CD4-positive, alpha-beta T cell (primary cell): ENCODE measurements at places on chromosomes 16 and 17.

DNA sequence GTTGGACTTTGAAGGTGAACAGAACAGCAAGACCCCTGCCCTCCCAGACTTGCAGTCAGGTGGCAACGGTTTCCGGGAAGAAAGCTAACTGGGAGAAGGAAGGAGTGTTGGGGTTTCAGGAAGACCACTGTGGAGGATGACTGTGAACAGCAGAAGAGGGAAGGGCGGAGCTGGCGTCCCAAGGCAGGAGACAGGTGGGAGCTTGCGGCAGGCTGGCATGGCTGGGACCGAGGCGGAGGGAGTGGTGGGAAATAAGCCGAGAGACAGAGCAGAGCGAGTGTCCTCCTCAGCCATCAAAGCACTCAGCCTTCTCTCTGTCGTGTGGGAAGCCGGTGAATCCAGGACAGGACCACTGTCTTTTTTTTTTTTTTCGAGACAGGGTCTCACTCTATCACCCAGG lies 108.5 kb upstream of the CACNG5 start:
- no peak overlapping the region for H3K27ac ChIP-seq
- peaks cover 5% of the 10 kb centered on the region for H3K4me1 ChIP-seq
- no peaks in the 10 kb centered on the region for H3K27me3 ChIP-seq
- no peak for DNase-seq
- H3K36me3 ChIP-seq, result peaks cover 6% of the 10 kb centered on the region
- no peak overlapping the region for H3K4me3 ChIP-seq

DNA sequence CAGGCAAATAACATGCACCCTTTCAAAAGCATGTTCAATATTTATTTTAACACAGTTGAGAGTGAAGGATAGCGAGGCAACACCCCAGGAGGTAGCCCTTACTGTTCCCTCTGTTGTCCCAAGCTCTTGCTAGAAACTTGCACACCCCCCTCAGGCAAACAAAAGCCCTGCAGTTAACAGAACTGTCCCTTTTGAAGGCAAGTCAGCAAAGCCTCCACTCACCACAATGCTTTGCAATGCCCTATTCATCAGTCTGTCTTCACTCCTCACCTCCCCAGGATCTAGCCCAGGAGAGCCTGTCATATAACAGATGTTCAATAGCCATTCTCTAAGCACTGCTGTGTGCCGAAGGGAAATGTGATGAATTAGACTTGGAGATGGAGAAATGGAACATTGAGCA lies 3.5 kb upstream of the CNEP1R1 start:
- no peak overlapping the region for H3K4me3 ChIP-seq
- no peak overlapping the region for H3K27ac ChIP-seq
- no peaks in the 10 kb centered on the region for H3K36me3 ChIP-seq
- peaks cover 15% of the 10 kb centered on the region for H3K4me1 ChIP-seq
- no peaks in the 10 kb centered on the region for H3K27me3 ChIP-seq

DNA sequence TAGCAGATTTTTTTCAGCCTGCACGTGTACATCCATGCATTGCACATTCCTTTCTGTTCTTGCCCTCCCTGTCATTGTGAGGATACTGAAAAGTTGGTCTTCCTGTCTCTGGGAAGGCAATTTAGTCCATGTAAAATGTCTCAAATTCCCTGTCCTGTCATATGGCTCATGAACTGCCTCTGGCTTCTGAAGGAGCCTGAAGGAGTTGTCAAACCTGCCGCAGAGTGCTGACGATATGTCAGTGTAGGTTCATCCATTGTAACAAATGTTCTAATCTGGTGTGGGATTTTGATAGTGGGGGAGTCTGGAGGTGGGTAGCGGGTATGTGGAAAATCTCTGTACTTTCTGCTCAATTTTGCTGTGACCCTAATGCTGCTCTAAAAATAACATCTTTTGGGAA lies 59.6 kb downstream of the YPEL2 start:
- no peak overlapping the region for H3K27ac ChIP-seq
- H3K4me3 ChIP-seq, result no peak overlapping the region
- H3K27me3 ChIP-seq, result no peaks in the 10 kb centered on the region
- H3K4me1 ChIP-seq, result no peaks in the 10 kb centered on the region
- DNase-seq, result no peak

DNA sequence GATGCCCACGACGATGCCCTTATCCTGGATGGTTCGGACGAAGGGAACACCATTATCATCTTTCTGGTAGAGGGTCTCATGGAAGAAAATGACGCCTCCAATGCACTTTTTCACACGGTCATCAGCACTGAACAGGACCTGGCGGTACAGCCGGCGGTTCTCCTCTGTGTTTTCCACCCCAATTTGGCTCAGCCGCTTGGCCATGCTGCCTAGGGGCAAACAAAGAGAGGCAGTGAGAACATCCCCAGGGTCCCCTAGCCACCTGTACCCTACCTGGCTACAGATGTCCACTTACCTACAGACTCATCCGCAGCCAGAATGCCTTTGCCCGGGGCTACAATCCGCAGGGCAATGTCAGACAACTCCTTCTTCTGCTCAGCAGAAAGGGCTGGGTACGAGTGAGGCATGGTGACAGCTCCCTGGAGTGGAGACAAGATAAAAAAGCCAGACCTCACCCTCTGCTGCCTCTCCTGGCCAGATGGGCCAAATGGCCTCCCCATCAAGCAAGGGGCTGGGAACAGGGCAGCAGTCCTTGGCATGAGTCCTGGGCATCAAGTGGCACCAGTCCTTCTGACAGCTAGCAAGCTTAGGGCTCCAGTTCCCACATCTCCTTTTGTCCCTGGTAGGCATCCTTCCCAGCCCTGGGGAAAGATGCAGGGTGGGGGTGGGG lies 1.4 kb downstream of the ALDOC start:
- no peak overlapping the region for H3K27ac ChIP-seq
- DNase-seq, result no peak
- H3K36me3 ChIP-seq, result no peaks in the 10 kb centered on the region

DNA sequence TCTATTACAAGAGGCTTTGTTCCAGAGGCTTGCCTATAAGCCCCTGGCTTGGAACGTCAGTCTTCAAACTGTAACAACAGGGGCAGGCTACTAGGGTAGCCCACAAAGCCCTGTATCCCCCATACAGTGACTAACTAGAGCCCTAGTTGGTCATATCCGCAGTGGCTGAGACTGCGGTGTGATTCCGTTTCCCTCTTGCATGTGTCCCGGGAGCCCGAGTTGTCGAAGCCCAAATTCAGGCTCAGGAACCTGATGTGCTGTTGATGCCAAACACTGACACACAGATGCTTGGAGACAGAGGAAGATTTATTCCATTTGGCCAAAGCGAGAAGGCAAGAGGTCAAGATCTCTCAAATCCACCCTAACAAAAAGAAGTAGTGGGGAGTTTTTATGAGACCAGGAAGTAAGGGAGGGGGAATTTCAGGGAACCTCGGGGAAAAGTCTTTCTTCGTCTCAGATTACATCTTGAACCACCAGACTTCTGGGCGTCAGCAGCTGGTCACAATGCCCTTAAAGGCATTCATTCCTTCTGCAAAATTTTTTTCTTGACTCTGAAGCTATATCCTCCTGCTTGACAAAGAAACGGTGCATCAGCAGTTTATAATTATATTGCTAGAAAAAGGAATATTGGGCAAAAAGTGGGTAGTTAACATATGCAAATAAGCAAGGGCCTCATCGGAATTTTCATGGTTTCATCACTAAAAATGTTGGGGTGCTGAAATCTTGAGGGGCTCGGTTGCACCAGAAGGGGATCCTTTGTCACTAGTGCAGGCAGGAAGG lies 879 bp downstream of the SLFN5 start:
- peaks cover 38% of the 10 kb centered on the region for H3K36me3 ChIP-seq
- H3K27ac ChIP-seq, result peak overlapping the region; percentile 99
- peaks cover 39% of the 10 kb centered on the region for H3K4me1 ChIP-seq
- DNase-seq, result peak; percentile 75
- H3K27me3 ChIP-seq, result no peaks in the 10 kb centered on the region
- peak overlapping the region; percentile 99 for H3K4me3 ChIP-seq

- no peak overlapping the region for H3K27ac ChIP-seq
- H3K36me3 ChIP-seq, result no peaks in the 10 kb centered on the region
- no peaks in the 10 kb centered on the region for H3K27me3 ChIP-seq
- DNase-seq, result no peak
- no peak overlapping the region for H3K4me3 ChIP-seq
These were observed 585.0 kb downstream of the TMEM114 start for GRCh38 chr16:8005096-8005860.

- H3K27ac ChIP-seq, result no peak overlapping the region
- H3K4me1 ChIP-seq, result peaks cover 10% of the 10 kb centered on the region
- H3K27me3 ChIP-seq, result peaks cover 7% of the 10 kb centered on the region
- H3K36me3 ChIP-seq, result peaks cover 6% of the 10 kb centered on the region
- no peak overlapping the region for H3K4me3 ChIP-seq
These were observed 22.7 kb upstream of the DBNDD1 start for GRCh38 chr16:90041896-90042473.

DNA sequence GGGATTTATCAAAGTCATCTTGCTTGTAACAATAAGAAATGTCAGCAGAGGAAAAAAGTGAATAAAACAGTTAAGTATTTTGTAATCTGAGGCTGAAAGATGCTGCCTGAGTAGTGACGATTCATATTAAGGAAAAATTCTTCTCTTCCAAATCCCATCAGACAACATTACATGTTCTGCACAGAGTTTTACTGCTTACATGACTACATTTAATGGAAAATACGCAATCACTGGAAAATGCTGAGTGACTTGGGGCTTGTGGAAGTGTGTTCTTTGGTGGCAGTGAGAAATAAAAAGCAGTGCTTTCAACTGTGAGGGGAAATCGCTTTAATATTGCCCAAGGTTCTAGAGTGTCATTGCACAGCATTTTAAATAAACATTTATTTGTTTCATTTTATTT lies 1025.2 kb upstream of the GOT2 start:
- no peaks in the 10 kb centered on the region for H3K36me3 ChIP-seq
- H3K4me3 ChIP-seq, result no peak overlapping the region
- DNase-seq, result no peak
- H3K27me3 ChIP-seq, result no peaks in the 10 kb centered on the region
- H3K4me1 ChIP-seq, result no peaks in the 10 kb centered on the region
- H3K27ac ChIP-seq, result no peak overlapping the region

GRCh38 chr16:81500833-81501521 lies 56.4 kb downstream of the CMIP start:
- no peak overlapping the region for H3K27ac ChIP-seq
- no peak for DNase-seq
- H3K36me3 ChIP-seq, result no peaks in the 10 kb centered on the region
- no peaks in the 10 kb centered on the region for H3K27me3 ChIP-seq

DNA sequence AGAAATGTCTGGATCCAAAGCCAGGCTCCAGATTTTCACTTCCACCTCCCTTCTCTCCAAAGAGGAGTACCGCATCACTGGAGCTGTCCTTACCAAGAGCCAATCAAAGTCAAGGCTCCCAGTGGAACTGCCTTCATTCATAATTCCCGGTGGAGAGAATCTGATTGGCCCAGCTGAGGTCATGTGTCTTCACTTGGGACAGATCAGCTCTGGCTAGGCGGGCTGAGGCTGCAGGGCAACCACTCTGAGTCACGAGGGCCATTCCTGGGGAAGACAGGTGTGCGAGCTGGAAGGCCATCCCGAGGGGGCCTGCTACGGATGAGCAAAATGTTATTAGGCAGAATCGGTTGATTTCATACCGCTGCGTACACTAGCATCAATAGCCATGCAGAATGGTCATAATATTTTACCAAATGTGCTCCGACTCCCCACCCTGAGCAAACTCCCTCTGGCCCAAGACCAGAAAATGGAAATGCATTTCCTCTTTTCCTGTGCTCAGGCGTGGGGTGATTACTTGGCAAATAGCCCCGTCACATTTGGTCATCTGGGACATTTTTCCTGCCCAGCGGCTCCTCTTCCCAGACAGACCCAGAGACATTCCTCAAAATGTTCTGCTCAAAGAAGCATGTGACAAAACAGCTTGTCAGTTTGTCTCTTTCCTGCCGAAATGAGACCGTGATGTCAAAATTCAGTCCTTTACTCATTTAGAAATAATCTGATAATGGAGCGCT lies 111.1 kb downstream of the AIPL1 start:
- peaks cover 11% of the 10 kb centered on the region for H3K27me3 ChIP-seq
- no peak for DNase-seq
- H3K4me3 ChIP-seq, result no peak overlapping the region
- H3K36me3 ChIP-seq, result no peaks in the 10 kb centered on the region

DNA sequence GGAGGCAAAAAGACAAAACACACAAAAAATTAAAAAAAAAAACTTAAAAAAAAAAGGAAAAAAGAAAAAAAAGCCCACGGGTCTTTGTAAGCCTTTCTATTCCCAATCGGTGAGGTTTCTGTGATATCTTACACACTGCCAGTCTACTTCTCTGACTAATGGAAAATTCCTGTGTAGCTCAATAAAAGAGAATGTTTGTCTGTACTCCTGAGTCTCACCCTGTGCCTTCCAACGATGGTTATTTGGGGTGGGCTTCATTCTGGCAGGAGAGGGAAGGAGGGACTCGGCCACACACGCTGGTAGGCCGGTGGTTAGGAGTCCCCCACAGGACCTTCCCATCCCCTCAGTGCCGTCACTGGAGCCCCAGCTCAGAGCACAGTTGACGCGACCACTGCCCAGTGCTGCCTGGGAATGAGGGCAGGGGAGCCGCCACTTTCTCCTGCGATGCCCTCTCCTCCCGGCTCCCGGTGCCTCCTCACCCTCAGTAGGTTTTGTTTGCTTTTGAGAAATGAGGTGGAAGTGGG lies 68.0 kb downstream of the AMFR start:
- no peaks in the 10 kb centered on the region for H3K27me3 ChIP-seq
- peak overlapping the region; percentile 55 for H3K4me3 ChIP-seq
- peaks cover 4% of the 10 kb centered on the region for H3K36me3 ChIP-seq
- peaks cover 13% of the 10 kb centered on the region for H3K4me1 ChIP-seq
- H3K27ac ChIP-seq, result no peak overlapping the region

DNA sequence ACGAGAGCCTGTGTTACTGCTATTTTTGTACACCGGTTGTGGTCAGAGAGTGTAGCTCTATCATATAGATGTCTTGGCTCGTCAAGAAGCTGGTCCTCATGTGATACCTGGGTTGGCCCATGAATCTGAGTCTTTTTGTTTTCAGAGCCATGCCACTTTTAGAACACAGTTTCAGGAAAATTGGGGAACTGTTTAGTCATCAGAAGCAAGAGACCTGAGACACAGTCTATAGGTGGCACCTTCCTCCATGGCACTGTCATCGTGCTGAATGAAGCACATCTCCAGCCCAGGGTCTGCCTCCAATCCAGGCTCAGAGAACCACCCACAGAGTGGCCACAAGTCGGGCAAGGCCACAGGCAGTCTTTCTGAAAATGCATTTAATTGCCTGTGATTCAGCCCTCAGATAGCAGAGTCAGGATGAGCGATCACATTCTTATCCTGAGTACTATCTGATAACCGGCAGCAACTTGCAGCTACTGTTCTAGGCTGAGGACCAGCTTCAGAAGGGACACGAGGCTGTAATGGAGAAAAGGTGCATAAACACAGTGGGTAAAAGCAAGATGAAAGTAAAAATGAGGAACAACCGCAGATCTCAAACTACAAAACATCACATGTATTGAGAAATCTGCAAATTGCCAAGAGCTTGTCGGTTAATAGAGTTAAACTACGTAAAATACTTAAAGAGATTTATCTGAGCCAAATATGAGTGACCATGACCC lies 14.2 kb upstream of the HAPSTR1 start:
- no peak for DNase-seq
- no peak overlapping the region for H3K27ac ChIP-seq
- no peaks in the 10 kb centered on the region for H3K27me3 ChIP-seq
- H3K4me1 ChIP-seq, result peaks cover 12% of the 10 kb centered on the region
